Jurkat, Clone E6-1 (cell line): ENCODE measurements at places on chromosomes 13 and 19.

GRCh38 chr19:2123682-2124387, 27.1 kb downstream of the IZUMO4 start:
- no peak for DNase-seq

DNA sequence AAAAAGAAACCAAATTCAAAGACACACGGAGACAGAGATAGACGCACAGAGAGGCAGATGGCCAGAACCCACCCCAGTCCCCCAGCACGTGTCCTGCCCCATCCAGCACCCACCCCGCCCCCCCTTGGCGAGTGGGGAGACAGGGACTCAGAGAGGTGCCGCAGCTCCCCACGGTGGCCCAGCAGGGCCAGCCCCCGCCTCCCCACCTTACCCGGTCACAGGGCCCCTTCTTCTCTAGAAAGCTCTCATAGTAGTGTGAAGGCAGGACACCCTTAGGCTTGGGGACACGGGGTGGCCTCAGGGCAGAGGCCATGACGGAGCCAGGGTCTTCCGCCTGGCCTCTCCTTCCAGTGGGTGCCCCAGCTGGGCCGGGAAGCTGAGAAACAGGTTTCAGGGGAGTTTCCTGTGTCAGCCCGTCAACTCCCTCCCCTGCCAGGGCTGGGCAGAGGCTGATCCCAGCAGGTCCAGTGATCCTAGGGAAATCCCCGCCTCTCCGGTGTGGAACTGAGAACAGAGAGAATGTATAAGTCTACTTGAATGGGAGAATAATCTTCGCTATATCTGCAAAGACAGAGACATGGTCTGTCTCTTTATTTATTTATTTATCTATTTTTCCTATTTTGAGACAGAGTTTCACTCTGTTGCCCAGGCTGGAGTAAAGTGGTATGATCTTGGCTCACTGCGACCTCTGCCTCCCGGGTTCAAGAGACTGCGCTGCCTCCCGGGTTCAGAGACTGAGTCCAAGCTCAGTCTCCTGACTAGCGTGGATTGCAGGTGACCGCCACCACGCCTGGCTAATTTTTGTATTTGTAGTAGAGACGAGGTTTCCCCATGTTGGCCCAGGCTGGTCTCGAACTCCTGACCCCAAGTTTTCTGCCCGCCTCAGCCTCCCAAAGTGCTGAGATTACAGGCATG, at the start of gene STAP2:
STAP2 (minus strand) TSS at position 387 of the 915 bp plus-strand sequence; CDS start at position 313, 74 bp downstream.
- DNase-seq: no peak

- no peak for DNase-seq
Observed at GRCh38 chr13:62014299-62014698, 598.6 kb upstream of the PCDH20 start.

GRCh38 chr13:41765020-41765419, 195.9 kb downstream of the VWA8 start:
- no peak for DNase-seq

DNA sequence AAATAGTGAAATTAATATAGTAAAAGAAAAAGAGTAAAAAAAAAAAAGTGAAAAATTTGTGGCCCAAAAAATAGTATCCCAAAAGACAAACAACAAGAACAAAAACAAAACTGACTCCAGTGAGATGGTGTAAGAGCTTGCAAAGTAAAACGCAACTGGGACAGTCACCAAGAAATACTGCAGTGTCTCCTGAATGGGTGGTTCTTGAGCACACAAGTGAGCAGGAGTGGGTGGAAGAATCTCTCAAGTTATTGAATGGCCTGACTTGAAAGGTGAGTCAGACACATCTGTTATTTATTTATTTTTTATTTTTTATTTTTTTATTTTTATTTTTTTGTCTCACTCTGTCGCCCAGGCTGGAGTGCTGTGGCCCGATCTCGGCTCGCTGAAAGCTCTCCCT, 1.9 kb downstream of the ZNF493 start:
- DNase-seq: no peak

DNA sequence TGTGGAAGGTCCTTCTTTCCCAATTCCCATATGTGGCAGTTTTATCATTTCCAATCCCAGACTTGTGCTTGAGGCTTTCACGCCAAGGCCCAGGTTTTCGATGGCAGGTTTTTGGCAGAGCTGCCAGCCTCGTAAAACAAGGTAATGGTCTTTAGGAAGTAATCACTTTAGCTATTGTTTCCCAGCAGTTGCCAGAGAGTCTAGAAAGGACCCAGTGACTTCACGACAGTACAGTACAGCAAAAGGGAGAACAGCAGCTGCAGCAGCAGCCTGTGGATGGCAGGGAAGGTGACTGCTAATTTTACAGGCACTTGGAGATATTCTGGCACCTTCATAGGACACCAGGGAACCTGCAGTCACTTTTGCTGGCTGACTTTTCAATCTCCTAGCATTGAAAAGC, 291.6 kb upstream of the MAB21L1 start:
- DNase-seq: no peak

GRCh38 chr19:41591951-41592562, 16.1 kb downstream of the CEACAM21 start:
- DNase-seq: no peak

DNA sequence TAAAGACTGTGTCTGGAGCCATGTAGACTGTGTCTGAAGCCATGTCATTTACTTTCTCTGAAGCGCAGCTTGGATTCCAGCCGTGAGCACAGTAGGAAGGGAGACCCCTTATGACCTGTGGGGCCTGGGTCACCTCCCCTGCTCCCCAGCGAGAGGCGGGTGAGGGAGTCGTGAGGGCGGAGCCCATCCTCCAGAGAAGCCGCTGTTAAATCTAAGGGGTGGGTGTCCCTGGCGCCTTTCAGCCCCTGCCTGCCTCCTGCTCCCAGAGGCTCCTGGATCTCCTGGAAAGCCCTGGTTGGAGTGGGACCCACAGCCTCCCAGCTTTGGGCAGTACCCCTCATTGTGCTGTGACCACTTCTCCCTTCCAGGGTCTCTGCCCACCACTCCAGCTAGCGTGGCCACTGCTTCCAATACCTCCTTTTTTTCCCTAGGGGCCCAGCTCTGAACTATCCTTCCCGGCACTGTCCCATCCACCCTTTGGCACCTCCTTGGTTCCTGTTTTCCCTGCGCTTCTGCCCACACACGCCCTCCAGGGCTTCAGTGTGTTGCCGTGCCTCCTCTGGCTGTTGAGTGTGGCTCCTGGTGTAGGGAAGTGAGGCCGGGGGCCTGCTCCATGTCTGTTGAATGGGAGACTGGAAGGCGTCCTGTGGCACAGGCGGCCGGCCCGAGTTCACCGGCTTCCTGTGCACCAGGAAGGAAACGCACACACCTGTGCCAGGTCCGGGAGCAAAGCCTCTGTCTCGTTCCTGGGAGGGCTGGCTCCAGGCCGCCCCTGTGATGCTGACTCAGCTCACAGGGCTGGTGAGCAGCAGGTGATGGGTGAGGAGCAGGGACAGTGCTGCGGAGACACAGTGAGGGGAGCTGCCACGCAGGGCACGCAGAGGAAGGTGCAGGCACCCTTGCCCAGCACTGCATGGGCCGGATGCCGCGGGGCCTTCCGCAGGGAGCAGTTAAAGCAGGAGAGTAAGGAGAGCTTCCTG, 29.4 kb downstream of the ATP4B start:
- no peak for DNase-seq
